NCI-H187 (cell line): ENCODE measurements at places on chromosomes 3 and 15.

DNA sequence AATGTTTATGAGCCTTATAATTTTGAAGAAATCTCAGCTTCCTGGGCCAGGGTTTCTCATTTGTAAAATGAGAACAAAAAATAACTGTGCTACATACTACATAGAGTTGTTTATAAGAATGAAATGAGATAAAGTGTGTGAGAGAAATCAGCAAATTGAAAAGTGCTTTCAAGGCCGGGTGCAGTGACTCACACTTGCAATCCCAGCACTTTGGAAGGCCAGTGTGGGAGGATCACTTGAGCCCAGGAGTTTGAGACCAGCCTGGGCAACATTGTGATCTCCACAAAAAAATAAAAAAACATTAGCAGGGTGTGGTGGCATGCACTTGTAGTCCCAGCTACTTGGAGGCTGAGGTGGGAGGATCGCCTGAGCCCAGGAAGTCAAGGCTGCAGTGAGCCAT lies 22.4 kb downstream of the FOXB1 start:
- no peak for DNase-seq

GRCh38 chr3:194536871-194537637 lies 50.3 kb upstream of the ATP13A3 start:
- DNase-seq: no peak

GRCh38 chr15:81157195-81157938 lies 23.3 kb downstream of the CFAP161 start:
- DNase-seq: no peak

GRCh38 chr15:52636459-52636858 lies 42.7 kb downstream of the ATOSA start:
- DNase-seq: no peak

DNA sequence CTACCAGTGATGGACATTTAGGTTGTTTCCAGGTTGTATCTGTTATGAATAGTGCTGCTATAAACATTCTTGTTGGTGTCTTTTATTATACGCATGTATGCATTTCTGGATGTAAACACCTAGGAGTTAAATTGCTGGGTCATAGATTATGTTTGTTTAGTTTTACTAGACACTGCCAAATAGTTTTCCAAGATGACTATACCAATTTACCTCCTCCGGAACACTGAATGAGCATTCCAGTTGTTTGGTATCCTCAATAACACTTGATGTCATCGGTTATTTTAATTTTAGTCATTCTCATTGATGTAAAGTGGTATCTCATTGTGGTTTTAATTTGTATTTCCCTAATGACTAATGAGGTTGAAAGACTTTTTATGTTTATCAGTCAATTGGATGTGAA lies 36.6 kb upstream of the ARID3B start:
- no peak for DNase-seq

DNA sequence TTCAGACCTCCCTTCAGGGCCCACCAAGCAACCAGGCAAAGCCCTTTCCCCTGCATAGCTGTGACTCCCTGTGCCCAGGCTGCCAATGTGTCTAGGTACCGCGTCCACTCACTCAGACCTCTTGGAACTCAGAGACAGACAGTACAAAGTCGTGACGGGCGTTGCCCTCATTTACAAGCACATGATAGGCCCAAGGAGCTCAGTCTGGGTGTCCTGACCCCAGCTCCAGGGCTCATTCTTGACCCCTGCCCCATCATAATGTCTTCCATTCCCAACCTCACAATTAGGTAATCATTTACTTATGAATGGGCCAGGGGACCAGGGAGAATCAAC lies 56.0 kb downstream of the KLF13 start:
- DNase-seq: no peak

DNA sequence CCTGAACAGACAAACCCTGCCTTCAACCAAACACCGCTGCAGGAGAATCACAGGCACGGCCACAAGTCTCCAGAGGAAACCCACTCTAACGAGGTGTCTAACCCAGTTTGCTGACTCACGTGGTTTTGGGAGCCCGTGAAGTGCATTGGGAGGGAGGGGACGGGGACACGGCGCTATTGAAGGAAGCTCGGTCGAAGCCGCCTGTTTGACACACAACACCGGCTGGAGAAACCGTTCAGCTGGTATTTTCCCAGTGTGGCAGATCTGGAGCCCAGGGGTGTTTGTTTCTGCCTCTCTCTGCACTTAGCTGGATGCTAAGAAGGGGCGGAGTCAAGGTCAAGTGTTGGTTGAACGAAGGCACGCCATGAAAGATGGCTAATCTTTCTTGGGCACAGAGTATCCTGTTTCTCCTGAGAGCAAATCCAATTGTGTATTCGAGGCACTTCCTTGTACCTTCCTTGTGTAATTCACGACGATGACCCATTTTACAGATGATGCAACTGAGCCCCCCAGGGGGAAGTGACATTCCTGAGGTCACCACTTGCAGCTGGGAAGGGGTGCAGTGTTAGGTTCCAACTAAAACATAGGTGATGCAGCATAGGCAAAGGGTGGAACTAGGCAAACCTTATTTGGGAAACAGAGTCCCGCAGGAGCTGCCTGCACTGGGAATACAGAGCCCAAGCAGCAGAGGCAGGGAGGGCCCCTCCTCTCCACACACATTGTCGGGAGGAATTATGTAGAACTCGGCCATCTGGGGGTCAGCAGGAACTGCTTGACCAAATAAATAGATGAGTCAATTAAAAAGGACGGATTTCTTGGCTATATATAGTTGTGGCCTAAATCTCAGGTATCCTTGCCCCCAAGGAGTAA lies 22.5 kb downstream of the SLC6A6 start:
- DNase-seq: peak; percentile 19

GRCh38 chr3:71955240-71956068 lies 170.5 kb upstream of the PROK2 start:
- peak; percentile 12 for DNase-seq

- DNase-seq: no peak
These were observed 728 bp downstream of the TRANK1 start for GRCh38 chr3:36944012-36944640.

DNA sequence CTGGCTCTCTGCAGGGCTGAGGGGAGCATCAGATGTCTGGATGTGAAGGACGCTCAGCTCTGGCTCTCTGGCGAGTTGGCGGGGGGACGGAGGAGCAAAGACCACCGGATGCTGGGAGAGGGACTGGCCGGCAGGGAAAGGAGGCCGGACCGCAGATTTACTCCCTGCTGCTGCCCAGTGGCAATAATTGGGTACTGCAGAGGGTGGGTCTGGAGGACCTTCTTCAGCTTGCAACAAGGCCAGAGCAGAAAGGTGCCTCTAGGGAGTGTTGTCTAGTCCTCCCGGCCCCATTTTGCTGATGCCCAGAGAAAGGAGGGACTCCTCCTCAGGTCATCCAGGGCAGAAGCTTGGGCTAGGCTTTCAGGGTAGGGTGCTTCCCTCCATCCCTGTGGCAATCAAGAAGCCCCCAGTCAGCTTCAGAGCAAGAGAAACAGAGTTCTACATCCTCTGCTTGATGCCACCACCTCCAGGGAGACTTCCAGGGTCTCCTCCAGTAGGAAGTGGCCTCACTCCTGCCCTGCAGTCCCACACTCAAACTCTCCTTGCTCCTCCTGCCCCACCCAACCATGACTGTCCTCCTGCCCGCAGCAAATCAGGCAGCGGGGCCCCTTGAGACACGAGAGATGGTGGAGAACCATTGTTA lies 20.3 kb upstream of the CSPG4 start:
- DNase-seq: no peak

GRCh38 chr3:126355777-126356372 lies 1.3 kb downstream of the KLF15 start:
- DNase-seq: no peak

DNA sequence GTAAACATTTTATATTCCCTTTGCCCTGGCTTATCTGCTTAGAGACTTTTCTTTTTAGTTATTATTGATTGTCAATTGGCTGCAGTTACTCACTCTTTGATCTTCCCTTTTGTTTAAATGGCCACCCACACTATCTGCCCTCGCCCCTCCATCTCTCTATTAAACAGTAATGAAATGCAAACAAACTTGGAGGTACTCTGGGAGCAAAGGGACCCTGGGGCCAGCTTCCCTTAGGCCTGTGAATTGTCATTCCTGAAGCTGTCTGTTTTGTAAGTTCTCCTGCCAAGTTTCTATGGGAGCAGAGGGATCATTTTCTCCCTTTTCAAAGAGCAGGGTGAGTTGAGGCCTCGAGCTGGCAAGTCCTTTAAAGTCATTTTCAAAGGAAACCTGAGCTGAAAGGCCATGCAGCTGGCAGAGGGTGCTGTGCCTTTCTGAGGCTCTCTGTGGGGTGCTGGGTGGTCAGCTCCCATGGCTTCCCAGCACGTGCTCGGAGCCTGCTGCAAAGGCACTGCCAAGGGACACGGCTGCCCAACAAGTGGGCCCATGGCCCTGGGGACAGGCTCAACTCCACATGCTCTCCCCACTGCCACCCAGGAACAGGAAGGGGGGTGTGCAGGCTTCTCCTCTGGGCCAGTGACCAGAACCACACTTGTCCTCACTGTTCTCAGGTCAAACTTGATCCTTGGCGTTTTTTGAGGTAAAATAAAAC lies 17.4 kb upstream of the RTP2 start:
- DNase-seq: no peak

DNA sequence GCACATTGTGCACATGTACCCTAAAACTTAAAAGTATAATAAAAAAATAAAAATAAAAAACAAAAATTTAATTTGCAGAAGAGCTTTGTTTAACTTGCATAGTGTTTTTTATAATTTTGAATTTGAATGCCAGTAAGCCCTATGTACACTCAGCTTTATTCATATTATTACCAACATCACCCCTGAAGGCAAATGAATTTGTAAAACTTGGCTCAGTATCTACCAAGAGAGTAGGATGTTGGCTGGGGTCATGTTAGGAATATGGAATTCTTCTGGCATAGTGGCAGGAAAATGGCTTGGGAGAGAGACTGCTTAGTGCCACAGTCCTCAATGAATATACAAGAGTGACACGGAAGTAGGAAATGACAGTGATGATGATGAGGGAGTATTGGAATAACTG lies 30.7 kb downstream of the TRPC1 start:
- no peak for DNase-seq

DNA sequence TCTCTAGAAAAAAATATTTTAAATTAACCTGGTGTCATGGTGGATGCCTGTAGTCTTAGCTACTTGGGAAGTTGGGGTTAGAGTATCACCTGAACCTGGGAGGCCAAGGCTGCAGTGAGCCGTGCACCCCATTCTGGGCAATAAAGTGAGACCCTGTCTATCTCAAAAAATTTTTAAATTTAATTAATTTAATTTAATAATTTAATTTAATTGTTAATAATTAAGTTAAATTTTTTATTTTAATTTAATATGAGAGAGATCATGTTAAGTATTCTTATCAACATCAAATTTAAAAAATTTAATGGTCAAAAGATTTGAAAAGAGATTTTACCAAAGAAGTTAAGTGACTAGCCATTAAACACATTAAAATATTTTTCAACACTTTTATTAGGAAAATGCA lies 40.8 kb upstream of the FOXB1 start:
- no peak for DNase-seq

- DNase-seq: no peak
These were observed 81.2 kb upstream of the ZBTB20 start for GRCh38 chr3:115228266-115228665.

DNA sequence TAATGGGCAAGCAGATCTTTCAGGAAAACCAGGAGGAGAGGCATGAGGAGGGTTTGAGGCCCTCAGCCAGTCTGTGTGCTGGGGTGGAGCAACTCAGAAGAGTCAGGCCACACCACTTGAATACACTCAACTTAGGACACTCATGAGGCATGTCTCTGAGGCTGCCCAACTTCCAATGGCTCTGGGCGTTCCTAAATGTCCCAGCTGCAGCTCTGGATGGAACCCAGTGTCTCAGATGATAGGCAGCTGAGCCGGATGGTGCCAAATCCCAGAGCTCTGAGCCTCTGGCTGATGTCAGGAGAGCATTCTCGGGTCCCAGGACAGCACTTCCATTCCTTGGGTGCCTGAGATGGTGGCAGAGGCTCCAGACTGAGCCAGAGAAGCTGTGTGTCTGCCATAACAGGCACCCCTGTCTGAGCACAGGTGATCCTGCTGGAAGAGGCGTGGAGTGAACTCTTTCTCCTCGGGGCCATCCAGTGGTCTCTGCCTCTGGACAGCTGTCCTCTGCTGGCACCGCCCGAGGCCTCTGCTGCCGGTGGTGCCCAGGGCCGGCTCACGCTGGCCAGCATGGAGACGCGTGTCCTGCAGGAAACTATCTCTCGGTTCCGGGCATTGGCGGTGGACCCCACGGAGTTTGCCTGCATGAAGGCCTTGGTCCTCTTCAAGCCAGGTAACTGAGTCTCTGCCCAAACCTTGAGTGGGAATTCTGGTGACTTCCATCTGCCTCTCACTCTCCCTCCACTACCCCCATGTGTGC lies 2.8 kb downstream of the NR2E3 start:
- DNase-seq: no peak

GRCh38 chr3:116264546-116265319 lies 180.6 kb downstream of the LSAMP start:
- no peak for DNase-seq

DNA sequence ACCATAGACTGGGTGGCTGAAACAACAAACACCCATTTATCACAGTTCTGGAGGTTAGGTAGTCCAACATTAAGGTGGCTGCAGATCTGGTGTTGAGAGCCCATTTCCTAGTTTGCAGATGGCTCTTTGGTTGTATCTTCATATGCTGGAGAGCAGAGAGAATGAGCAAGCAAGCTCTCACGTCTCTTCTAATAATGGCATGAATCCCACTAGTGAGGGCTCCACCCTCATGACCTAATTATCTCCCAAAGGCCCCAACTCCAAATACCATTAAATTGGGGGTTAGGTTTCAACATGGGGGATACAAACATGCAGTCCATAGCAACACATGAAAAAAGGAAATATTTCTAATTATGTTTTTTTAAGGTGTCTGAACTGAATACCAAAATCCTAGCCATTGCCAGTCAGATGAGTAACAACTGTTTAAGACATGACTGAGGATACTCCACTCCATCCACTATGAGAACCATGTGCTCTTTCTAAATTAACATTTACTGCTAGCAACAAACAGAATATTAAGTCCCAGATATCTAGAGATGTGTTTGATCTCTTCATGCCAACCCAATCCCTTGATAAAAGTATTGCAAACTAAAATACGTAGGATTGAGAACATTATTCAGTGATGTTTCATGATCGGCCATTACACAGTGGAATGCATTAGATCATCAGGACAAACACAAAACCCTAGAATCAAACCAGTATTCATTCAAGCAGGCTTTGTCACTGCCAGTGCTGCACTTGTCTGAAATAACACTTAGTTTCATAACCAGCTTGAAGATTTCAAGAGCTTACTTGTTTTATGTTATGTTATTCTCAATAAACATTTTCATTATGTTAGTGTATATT lies 340.3 kb downstream of the SLC9A9 start:
- DNase-seq: no peak

DNA sequence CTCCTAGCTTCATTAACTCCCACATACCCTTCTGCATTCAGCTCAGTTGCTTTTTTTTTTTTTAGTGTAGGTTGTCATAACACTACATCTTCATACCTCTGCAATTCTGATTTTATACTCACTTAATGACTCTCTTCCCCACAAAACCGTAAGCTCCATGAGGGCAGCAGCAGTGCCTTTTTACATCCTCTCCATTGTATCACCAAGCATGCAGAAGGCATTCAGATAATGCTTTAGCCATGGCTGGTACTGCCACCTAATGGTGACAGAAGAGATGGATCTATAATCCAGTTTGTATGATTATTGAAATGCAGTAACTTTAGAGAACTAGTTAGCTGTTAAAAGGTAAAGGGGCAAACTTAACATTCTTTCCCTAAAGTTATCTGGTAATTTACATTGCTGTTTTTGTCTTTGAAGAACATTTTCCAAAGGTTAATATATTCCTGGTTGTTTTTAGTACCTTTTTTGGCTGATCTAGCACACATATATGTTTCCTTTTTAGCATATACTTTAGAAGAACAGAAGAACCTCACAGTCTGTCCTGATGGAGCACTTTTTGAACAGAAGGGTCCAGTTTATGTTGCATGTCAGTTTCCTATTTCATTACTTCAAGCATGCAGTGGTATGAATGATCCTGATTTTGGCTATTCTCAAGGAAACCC lies 36.8 kb downstream of the ATP1B3 start:
- DNase-seq: no peak
